Ascending aorta (tissue), 2 donors: ENCODE measurements at places on chromosomes 2 and 18. TPM values are rescaled to one million over a fixed set of nuclear protein-coding genes. Genes with fewer than 3 reads are reported as not detected.

DNA sequence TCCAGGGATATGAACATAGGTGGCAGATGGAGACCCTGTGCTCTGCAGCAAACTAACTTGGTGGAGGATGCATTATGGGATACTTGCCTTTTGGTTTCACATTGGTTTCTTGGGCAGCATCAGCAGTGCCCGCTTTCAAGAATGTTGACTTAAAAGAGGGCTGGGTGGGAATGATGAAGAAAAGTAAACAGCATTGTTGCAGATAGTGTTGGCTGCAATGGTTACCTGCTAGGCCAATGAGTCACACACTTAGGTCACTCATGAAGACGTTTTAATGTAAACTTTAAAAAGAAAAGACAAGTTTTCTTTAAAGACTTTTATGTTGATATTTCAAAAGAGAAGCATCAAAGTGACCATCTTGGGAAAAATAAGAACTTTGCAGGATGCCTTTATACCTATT, 26.1 kb upstream of the FAM237A start:
- no peak for DNase-seq

- DNase-seq = no peak
Measured at GRCh38 chr18:31401156-31402025, 24.8 kb downstream of the DSG4 start.

Gene ALPP
- not detected for total RNA-seq

Gene MGAT4A
- total RNA-seq = 8.0 TPM

Gene RTP5
- total RNA-seq = not detected

Gene CDKL4
- 2.0 TPM for total RNA-seq
